CD4-positive, alpha-beta T cell treated with Interleukin-15 for 1 hour (primary cell): ENCODE measurements at places on chromosomes 1 and 21.

GRCh38 chr1:192802406-192802805, 6.4 kb upstream of the RGS2 start:
- DNase-seq, result no peak

- DNase-seq, result no peak
These were observed 34.9 kb downstream of the HSF2BP start for GRCh38 chr21:43624339-43624738.

- DNase-seq, result no peak
These were observed 143.5 kb downstream of the DMRTA2 start for GRCh38 chr1:50279622-50280330.

GRCh38 chr1:235409042-235409820, 42.0 kb downstream of the TBCE start:
- no peak for DNase-seq

DNA sequence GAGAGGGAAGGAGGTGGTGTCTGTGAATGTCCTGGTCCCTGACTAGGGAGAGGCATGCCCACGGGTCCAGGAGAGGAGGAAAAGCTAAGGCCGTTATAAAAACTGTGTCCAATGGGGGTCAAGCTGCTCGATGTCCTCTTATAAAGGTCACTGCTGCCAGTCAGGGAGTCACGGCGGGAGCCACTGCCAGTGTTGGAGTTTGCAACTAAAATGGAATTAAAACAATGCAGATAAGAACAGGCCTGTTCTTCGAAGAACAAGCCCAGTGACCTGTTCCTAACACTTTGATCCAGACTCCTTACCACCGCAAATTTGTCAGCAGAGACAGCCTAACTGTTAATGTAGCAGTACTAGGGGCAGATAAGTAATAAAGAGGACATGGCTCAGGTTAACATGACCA, 56.1 kb upstream of the SDC3 start:
- DNase-seq, result no peak

- no peak for DNase-seq
These were observed 78.6 kb upstream of the ACTL8 start for GRCh38 chr1:17676387-17677060.

DNA sequence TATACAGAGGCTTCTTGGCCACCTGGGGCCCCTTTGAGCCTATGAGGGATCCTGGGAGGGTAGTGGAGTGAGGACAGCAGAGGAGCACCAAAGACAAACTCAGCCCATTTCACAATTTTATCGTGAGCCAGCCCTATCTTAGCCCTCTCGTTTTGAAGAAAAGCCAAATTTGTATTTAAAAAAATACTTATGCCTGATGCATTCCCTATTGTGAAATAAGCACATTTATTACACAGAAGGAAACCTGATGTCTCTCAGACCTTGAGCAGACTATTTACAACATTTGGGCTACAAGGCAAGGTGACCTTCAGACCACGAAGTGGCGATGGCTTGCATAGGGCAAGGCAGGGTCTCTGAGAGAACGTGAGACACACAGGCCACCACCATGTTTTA, 41.3 kb upstream of the H6PD start:
- no peak for DNase-seq

GRCh38 chr1:228768355-228769000, 33.2 kb downstream of the RHOU start:
- DNase-seq, result no peak

DNA sequence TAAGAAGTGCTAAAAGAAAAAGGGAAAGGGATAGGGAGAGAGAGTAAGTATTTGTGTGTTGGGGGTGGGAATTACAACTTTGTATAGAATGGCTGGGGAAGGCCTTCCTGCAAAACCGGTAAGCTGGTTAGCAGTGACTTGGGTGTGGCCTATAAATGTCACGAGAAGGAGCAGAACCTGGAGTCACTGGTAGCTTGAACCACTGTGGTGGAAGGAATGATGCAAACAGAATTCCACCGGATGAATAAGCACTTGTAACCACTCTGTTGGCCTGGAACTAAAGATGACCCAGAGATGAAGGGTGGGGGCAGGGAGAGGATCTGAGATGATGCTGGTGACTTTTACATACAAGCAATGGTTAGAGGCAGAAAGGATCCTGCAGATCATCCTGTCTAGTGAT, 8.9 kb downstream of the XKR8 start:
- DNase-seq, result no peak

DNA sequence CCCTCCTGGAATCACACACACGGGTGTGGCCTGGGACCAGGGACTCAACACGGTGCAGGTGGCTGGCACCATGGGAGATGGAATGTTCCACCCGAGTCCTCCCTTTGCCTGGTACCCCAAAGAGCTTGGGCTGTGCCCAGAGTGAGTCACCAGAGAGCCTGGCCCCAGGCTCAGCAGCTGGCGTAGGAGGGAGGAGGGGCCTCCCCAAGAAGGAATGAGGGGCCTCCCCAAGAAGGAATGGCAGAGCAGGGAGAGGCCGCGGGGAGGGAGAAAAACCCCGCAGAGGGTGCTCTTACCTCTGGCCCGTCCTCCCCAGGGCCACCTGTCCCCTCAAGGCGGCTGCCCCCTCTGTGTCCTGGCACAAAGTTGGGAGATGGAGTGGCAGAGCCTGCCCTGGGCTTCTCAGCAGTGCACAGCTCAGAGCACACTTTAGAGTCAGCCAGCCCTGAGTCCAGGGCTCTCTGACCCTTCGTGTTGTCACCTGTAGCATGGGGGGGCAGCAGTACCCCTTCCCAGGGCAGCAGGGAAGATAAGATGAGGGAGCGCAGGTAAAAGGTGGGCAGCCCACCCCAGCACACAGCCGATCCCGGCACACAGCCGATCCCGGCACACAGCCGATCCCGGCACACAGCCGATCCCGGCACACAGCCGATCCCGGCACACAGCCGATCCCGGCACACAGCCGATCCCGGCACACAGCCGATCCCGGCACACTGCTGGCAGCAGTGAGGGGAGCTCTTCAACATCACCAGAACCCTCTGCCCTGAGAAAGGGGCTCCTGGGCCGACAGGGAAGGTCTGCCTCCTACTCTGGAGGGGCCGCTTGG, 20.2 kb upstream of the KCNAB2 start:
- peak; percentile 17 for DNase-seq

GRCh38 chr1:167520711-167521206, 2.4 kb upstream of the CD247 start:
- no peak for DNase-seq

- peak; percentile 15 for DNase-seq
These were observed 27.8 kb downstream of the SLC19A1 start for GRCh38 chr21:45514311-45515021.

GRCh38 chr1:25563330-25564215, 20.2 kb downstream of the LDLRAP1 start:
- DNase-seq, result no peak

DNA sequence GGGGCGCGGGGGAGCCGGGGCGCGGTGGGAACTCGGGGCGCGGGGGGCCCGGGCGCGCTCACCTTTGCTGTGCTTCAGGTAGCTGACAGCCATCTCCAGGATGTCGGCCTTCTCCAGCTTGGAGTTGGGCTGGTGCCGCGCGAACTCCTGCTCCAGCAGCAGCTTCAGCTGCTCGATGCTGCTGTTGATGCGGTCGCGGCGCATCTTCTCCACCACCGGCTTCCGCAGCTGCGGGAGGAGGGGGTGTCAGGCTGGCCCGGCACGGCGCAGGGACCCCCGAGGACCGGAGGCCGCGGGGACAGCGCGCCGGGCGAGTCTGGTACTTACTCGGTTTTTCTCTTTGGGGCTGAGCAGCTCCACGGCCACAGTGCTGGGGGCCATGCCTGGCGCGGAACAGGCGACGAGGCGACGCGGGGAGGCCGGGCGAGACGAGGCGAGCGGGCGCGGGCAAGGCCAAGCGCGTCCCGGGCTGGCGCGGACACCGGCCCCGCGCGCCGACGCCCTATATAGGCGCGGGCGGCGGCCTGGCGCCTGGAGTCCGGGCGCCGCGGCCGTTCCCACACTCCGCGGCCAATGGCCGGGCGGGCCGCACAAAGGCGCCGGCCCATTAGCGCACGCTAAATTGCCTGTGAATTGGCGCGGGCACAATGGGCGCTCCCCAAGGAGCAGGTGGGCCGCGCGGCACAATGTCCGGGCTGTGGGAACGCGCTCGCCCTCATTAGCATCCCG, at the start of gene HES5:
TSS of gene HES5 (minus strand) at position 480 of the 729 bp plus-strand sequence. CDS start at position 381, 99 bp downstream.
- DNase-seq, result no peak

DNA sequence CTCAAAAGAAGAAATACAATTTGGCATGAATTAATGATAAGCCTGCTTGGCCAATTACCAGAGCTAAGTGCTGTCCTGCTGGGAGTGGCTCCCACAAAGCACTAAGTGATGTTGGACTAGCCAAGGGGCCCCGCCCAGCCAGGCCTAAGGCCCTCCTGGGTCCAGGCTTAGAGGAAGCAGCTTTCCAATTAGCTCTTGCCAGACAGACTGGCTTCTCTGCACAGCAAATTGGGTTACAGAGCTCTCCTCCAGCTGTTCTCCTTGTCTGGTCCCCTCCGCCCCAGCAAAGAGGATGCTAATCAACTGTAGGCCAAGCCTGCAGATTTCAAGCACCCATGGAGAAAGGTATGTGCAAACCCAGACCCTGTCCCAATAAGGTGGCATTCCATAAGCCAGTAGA, 151.9 kb downstream of the DMRTA2 start:
- no peak for DNase-seq

DNA sequence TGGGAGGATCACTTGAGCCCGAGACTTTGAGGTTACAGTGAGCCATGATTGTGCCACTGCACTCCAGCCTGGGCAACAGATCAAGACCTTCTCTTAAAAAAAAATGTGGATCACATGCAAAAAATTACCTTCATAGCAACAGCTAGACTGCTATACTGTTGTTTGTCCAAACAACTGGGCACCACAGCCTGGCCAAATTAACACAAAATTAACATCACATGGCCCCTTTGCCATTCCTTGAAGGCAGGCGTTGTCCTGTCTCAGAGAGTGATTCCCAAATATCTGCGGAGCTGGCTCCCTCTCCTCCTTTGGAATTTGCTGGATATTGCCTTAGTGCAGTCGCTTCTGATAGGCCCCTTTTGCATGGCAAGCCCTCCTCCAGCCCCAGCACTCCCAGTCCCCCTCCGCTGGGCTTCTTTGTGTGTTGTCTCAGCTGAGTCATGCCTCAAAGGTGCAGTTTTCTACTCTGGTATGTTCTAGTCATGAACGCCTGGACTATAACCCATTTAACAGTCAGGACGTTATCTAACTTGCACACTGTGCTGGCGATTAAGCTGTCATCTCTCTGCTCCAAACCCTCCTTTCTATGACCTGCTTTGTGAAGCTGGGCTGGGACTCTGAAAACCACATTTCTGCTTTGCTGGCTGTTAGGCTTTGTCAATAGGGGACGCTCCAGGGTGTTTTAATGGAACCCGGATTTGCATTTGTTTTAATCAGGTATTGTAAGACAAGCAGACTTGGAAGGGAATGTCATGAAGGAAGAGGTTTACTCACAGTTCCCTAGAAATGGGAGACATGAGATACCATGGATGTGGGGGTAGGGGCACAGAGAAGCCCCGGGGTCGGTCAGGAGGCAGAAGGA, 20.1 kb upstream of the HPCAL4 start:
- DNase-seq, result no peak

GRCh38 chr1:43225168-43225567, 44.6 kb upstream of the TMEM125 start:
- no peak for DNase-seq

DNA sequence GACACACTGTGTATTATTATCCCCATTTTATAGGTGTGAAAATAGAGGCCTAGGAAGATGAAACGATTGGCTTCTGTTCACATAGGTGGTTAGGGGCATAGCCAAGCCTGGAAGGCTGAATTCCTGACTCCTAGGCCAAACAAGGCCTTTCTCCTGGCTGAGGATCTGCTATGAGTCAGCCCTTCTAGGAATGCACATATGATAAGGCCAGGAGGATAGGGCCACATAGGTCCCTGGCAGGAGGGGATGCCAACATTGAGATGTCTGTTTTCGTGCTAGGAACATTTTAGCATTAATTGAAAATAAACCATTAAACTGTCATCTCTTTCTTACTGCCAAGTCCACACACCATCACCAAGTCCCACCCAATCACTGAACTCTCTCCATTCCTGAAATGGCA, 9.2 kb downstream of the CSMD2 start:
- DNase-seq, result no peak

DNA sequence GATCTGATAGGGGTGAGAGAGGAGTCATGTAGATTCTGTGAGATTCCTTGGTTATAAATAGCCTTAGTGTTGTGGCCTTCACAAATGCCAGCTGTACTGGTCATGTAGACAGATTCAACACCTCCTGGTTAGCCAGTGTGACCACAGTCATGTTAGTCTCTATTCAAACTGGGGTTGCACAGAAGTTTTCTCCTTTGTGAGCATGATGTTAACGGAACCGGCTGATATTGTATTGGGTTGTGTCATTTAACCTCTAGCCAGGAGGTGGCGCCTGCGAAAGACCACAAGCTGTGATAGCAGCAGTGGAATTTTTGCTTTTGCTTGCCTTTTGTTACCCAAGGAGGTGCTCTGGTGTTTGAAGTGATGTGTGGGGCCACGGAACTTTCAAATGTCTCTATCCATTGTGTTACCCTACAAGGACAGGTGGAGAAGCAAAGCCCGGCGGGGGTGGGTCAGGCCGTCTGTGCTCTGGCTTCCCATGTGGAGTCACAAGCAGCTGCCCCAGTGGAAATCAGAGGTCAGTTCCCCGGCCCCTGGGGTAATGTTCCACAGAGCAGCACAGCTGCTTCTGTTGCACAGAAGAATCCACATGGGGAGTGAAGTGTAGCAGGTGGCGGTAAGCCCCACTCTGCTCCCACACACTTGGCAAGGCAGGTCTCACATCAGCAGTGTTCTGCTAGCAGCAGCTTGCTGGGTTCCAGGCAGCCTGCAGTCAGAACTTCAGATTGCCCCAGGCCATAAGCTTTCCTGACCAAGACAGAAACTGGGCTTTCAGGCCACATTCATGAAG, 112.6 kb downstream of the ADAMTS1 start:
- no peak for DNase-seq

- DNase-seq, result peak; percentile 55
These were observed 187.9 kb downstream of the VAV3 start for GRCh38 chr1:107776900-107777663.

DNA sequence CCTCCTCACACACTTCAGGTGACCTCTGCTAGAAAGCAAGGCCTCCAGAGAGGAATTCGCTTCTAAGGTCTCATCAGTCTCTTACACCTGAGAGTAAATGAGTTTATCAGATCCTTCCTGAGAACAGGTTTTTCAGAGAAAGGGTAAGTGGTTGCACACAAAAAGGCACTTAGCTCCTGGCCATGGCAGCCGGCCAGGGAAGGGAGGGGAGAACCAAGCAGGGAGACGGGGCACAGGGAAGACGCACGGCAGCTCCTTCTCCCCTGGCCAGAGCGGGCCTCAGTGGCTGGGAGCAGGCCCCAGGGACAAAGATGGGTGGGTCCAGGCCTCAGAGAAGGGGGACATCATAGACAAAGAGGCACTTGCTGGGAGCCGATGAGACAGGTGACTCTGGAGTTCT, 3.6 kb upstream of the TNNT2 start:
- no peak for DNase-seq
